ENCODE measurements at places on chromosomes 2 and 18.

DNA sequence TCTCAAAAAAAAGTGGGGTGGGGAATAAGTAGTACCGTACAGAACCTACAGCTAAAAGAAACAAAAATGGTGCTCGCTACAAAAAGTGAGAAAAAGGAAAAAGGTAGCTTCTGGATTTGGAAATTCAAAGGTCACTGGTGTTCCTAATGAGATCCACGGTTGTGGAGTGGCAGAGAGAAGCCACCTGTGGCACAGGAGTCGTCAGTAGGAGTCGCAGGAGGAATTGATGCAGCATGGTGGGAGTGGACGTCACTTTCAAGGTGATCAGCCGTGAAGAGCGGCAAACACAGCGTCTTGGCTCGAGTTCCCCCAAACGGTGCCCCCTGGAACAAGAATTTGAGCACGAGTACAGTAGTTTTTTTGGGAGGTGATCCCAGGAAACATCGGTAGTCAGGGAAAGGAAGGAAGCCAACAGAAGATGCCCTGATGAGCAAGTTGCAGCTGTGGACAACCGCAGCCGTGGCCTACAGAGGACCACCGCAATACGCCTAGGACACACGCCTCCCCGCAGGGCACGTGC is 1.4 kb upstream of the TTL start:
- peak overlapping the region; percentile 97 for H3K27ac ChIP-seq
- H3K4me3 ChIP-seq, result peak overlapping the region; percentile 97
- no peak for DNase-seq
- no peaks in the 10 kb centered on the region for H3K27me3 ChIP-seq
- peaks cover 23% of the 10 kb centered on the region for H3K4me1 ChIP-seq
- H3K36me3 ChIP-seq, result peaks cover 10% of the 10 kb centered on the region

DNA sequence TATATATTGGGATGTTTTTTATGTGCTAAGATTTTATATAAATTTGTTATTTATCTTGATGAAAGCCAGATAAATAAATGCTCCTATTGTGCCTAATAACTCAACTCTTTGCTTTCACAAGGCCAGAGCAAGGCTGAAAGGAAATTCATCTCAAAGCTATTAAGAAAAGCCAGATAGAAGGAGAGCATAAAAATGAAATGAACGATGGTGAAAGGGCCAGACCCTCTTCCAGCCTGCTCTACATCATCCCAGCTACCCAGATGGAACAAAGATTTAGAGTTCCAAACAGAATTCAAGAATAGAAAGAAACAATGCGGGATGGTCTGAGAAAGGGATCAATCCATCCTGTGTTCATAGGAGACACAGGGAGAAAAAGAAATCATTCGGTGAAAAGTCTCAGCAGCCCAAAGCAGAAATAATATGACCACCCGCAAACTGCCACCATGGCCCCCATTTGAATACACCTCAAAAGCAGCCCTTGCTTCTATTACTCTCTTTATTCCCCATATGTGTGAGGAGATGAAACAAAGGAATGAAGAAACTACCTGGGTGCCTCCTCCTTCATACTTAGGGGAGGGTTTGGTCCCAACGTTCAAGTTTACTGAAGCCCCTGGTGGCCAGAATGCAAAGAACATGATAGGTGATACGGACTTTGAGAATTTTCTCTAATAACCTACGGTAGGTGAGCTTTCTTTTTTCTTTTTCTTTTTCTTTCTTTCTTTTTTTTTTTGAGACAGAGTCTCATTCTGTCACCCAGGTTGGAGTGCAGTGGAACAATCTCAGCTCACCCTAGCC is 110.1 kb upstream of the FBXO11 start:
- H3K27ac ChIP-seq, result no peak overlapping the region
- no peak overlapping the region for H3K4me3 ChIP-seq
- H3K4me1 ChIP-seq, result no peaks in the 10 kb centered on the region

DNA sequence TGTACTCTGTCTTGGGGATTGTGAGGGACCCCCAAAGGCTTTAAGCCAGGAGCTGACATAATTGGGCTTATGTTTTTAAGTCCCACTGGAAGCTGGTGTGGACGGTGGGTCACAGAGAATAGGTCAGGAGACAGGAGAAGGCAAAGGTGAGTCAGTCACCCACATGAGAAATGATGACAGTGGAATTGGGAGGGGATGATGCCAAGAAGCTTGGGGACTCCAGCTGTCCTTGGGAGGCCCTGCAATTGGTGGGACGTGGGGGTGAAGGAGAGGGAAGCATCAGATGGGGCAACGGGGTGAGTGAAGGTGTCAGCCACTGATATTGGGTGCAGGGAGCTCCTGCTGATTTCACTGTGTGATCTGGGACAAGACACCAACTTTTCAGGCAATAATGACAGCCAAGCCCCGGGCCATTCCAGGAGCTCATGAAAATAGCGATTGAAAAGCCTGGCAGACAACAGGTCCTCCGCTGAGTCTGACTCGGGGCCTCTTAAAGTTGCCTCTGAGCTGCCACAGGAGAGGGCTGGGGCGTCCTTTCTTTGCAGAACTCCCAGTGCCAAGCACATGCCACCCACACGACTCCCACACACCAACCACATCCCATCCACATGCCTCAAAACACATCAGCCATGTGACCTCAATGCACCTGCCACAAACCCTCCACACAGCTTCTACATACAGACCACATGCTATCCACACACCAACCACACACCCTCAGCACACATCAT is 13.4 kb downstream of the TNS1 start:
- peaks cover 5% of the 10 kb centered on the region for H3K4me1 ChIP-seq
- H3K36me3 ChIP-seq, result no peaks in the 10 kb centered on the region
- no peak for DNase-seq
- H3K4me3 ChIP-seq, result no peak overlapping the region
- H3K27ac ChIP-seq, result peak overlapping the region; percentile 9

- peaks cover 14% of the 10 kb centered on the region for H3K36me3 ChIP-seq
- no peak overlapping the region for H3K4me3 ChIP-seq
- no peaks in the 10 kb centered on the region for H3K27me3 ChIP-seq
- H3K27ac ChIP-seq, result no peak overlapping the region
- no peak for DNase-seq
- H3K4me1 ChIP-seq, result peaks cover 14% of the 10 kb centered on the region
Observed at GRCh38 chr18:62081248-62081647, 105.6 kb downstream of the PIGN start.

DNA sequence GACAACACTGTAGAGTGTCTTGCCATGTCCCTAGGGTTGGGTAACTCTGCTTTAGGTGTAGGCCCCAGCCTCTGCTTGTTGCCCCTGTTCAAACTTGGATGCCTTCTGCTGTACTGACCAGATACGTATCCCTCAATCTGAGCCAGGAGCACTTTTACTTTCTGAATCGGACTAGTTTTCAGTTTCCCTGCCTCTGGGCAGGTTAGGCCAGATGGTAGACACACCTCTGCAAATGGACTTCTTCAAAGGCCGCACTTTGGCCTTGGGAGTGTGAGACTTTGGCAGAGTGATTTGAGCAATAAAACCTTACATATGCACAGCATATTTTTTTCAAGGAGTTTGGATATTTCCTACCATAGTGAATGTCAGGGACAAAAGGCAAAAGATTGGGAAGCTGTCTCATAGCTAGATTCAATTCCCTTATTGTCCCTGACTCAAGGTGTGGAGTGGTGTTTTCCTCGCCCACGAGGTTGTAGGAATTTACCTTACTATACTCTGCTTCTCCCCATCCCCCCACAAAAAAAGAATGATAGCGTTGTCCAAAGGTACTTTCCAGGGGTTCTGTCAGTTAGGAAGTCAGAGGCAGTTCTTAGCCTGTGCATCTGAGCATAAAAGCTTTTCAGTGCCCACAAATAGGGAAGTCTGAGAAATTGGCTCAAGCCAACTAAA is 15.3 kb upstream of the PARD3B start:
- peaks cover 2% of the 10 kb centered on the region for H3K4me1 ChIP-seq
- H3K27ac ChIP-seq, result no peak overlapping the region
- no peaks in the 10 kb centered on the region for H3K27me3 ChIP-seq
- no peak overlapping the region for H3K4me3 ChIP-seq
- no peaks in the 10 kb centered on the region for H3K36me3 ChIP-seq
- no peak for DNase-seq

Data from stimulated activated naive B cell treated with anti-CD40 and anti-IgM and Interleukin-4, amounts not matched to agents 10 μg/mL and 1 μg/mL and 100 μg/mL, for 72 hours (primary cell).